ENCODE measurements at places on chromosomes 6 and 20. TPM values are rescaled to one million over a fixed set of nuclear protein-coding genes. Genes with fewer than 3 reads are reported as not detected.

FAM209B gene
- 0.47 TPM for polyA plus RNA-seq

TSHZ2 gene
- polyA plus RNA-seq = 29.2 TPM

SPO11 gene
- polyA plus RNA-seq = not detected

SLC22A23 gene
- polyA plus RNA-seq = 51.9 TPM

C6orf163 gene
- 2.1 TPM for polyA plus RNA-seq

BCAS4 gene
- 16.6 TPM for polyA plus RNA-seq

DNA sequence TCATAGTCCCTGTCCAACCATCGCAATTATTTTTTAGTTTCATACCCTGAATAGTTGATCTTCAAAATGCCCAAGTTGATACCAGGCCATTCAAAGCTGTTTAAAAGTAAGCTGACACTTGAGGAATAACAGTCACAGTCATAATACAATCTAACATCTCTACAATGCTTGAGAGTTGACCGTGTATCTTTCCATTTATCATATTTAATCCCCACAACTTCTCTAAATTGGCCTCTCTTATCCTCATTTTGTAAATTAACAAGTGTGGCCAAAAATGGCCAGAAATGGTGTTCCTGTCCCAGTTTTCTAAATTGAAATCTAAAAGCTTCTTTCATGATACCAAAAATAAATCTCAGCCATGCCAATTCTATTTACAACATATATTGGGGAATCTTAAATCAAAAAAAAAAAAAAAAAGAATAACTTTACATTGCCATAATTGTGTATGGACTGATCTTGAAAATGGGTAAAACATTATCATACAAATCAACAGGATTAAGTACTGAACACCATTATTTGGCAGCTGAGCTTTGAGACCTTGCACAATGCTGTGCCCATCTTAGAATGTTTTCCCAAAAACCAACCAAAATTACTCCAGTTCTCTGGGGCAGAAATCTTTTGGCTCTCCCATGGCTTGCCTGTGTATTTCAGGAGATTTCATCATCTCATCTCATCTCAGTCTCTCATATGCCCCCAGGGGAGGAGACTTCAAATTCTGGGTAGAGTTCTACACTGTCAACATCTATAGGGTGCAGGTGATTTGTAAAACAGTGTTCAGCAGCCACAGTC, 448.7 kb upstream of the JARID2 start:
- no peak for DNase-seq

DNA sequence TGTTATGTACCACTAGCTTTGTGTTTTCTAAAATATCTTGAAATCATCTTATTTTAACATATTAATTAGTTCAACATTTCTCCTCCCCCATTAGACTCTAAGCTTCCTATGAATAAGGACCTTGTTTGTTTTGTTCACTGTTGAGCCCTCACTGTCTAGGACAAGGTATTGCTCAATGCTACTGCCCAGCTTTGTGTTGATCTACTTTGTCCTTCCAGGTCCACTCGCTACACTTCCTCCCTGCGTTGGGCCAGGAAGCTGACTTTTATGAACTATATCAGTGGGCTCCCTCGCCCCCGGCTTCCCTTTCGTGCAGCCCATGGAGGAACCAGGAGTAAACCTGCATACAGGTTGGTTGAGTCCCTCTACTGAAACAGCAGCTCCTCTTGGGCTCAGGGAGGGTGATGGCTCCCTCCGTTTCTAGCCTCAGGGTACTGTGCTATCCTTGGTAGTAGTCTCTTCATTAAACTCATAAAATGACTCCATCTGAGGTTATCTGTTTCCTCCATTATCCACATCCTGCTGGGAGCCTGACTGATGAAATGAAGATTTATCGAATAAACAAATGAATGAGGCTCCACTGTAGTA, 272.5 kb downstream of the CLIC5 start:
- DNase-seq = no peak

GRCh38 chr20:10513931-10514575, 78.9 kb downstream of the SLX4IP start:
- DNase-seq = no peak

GRCh38 chr6:63322981-63323380, 3.2 kb upstream of the LGSN start:
- DNase-seq = no peak

GRCh38 chr20:4119854-4120209, 104.5 kb upstream of the RNF24 start:
- DNase-seq = no peak
